Muscle of leg (tissue), 16 donors: ENCODE measurements at places on chromosomes 7 and 10. TPM values are rescaled to one million over a fixed set of nuclear protein-coding genes. Genes with fewer than 3 reads are reported as not detected.

GRCh38 chr10:43222210-43222720 is 44.6 kb downstream of the RASGEF1A start:
- no peak overlapping the region for H3K27ac ChIP-seq
- no peaks in the 10 kb centered on the region for H3K36me3 ChIP-seq
- no peak overlapping the region for H3K4me3 ChIP-seq
- peaks cover 2% of the 10 kb centered on the region for H3K4me1 ChIP-seq

GRCh38 chr7:900331-901040 is 24.1 kb downstream of the GET4 start:
- H3K27me3 ChIP-seq, result peaks cover 11% of the 10 kb centered on the region
- no peak overlapping the region for H3K27ac ChIP-seq
- H3K4me3 ChIP-seq, result no peak overlapping the region

- no peak overlapping the region for H3K27ac ChIP-seq
- H3K36me3 ChIP-seq, result no peaks in the 10 kb centered on the region
- no peak overlapping the region for H3K4me3 ChIP-seq
- DNase-seq, result peak; percentile 12
Measured at GRCh38 chr7:36746347-36746746, 22.1 kb upstream of the AOAH start.

Gene MBL2
- 0.05 TPM for polyA plus RNA-seq

Gene CLRN3
- 0.28 TPM for polyA plus RNA-seq

Gene NUDT1
- polyA plus RNA-seq, result 17.3 TPM
